ENCODE measurements at places on chromosomes 3 and 15. TPM values are rescaled to one million over a fixed set of nuclear protein-coding genes. Genes with fewer than 3 reads are reported as not detected.
A peak's percentile ranks its signal among the peaks of the same experiment; 100 is the strongest.

GRCh38 chr3:175357758-175358157 is 498.6 kb downstream of the NAALADL2 start:
- H3K27ac ChIP-seq, result no peak overlapping the region
- no peak for DNase-seq
- H3K4me1 ChIP-seq, result no peaks in the 10 kb centered on the region
- no peaks in the 10 kb centered on the region for H3K27me3 ChIP-seq
- no peak overlapping the region for H3K4me3 ChIP-seq
- no peaks in the 10 kb centered on the region for H3K36me3 ChIP-seq

DNA sequence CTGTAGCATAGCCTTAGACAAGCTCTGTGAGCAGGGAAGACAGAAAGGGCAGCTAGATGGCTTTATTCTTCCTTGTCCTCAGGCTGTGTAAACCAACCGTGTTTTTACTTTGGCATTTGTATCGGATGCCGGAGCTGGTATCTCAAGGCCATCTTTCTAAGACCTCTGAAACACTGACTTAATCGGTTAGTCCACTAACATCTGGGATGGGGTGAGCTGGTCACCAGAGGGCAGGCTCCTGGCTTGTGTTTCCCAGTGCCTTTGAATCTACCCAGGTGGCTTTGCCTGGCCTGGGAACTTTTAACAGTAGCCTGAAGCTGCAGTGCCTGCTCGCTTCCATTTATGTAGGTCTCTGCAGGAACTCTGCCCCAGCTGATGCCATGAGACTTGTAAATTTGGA is 252.7 kb downstream of the NR1D2 start:
- no peak overlapping the region for H3K27ac ChIP-seq
- H3K36me3 ChIP-seq, result no peaks in the 10 kb centered on the region
- H3K4me1 ChIP-seq, result no peaks in the 10 kb centered on the region
- H3K4me3 ChIP-seq, result no peak overlapping the region
- DNase-seq, result no peak

DNA sequence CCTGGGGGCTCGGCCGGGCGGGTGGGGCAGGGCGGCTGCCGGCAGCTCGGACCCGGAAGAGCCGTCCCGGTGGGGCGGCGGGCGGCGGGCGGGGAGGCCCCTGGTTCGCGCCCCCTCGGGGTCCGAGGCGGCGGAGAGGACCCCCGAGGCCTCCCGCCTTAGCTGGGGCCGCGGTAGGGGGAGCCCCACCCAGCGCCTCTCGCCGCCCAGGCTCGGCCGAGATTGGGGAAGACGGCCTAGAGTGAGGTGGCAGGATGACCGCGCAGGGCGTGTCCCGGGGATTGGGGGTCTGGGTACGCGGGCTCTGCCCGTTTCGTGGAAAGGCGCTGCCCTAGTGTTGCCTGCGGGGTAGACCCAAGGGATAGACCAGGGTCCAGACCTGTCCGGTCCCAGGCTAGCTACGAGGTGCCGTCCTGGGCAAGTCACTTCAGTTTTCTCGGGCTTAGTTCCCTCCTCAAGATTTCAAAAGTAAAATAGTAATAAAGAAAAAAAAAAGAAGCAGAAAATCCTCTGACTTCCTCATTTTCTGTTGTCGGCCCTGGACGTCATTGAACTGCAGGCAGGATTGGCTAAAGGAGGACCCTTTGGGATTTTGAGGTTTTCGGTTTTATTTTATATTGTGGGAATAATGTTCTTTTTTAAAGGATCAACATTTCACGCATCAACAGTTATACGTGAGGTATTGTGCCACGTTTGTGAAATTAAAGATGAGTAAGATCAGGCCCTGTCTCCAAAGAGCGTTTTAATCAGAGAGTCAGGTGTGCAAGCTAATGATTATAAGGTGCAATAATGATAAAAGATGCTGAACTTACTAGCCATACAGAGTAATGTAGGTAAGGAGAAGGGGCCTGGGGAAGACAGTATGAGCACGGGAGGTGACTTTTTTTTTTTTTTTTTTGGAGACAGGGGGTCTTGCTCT is 679 bp downstream of the IQGAP1 start:
- no peaks in the 10 kb centered on the region for H3K27me3 ChIP-seq
- peak overlapping the region; percentile 88 for H3K27ac ChIP-seq
- peak; percentile 62 for DNase-seq
- peaks cover 47% of the 10 kb centered on the region for H3K4me1 ChIP-seq
- peaks cover 29% of the 10 kb centered on the region for H3K36me3 ChIP-seq
- peak overlapping the region; percentile 89 for H3K4me3 ChIP-seq

DNA sequence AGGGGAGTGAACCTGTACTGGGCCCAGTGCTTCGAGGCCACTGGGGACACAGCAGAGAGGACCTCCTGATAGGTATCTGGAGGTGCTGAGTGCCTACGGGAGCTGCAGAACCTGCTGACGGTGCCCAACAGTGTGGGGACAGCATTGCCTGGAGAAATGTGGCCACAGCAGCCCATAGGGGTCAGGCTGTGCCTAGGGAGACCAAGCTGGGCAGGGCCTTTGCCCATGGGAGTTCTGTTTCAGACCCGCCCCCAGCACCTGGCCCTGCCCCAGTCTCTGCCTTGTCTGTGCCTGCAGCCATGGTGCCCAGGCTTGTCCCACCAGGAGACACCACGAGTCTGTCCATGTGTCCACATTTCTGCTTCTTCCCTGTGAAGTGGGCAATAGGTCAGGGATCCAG is 15.3 kb upstream of the RPL32 start:
- H3K27ac ChIP-seq, result no peak overlapping the region
- H3K4me3 ChIP-seq, result no peak overlapping the region
- no peaks in the 10 kb centered on the region for H3K36me3 ChIP-seq

DNA sequence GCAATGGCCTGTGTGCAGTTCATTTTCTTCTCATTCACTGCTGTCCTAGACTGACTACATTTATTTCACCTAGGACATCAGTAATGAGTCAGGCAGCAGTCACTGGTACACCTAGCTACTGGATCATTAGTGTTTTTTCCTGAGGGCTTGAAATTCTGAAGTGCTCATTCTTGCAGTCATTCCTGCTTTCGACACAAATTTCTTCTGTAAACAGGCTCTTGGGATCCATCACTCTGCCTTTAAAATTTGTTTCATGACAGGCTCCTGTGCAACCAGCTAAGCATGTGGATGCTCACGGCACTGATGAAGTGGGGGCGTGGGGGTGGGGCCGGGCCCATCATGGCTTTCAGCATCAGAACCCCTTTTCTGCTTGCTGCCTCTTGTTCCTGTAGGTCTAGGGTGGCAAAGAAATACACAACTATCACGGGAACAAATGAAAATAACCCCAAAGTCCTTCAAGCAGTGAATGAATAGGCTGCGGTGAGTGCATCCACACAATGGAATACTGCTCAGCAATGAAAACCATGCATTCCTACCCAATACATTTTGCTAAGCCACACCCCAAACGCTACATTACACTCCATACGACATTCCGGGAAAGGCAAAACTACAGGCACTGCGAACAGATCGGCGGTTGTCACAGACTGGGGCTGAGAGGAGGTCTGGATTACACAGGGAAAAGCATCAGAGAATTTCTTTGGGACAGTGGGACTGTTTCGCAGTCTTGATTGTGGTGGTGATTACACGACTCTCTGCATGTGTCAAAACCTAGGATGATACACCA is 9.3 kb upstream of the MELTF start:
- no peak for DNase-seq
- H3K36me3 ChIP-seq, result no peaks in the 10 kb centered on the region
- H3K4me1 ChIP-seq, result no peaks in the 10 kb centered on the region

GRCh38 chr3:148269816-148270215 is 427.9 kb upstream of the AGTR1 start:
- no peaks in the 10 kb centered on the region for H3K4me1 ChIP-seq
- no peak overlapping the region for H3K27ac ChIP-seq
- H3K36me3 ChIP-seq, result no peaks in the 10 kb centered on the region
- DNase-seq, result no peak
- no peak overlapping the region for H3K4me3 ChIP-seq
- no peaks in the 10 kb centered on the region for H3K27me3 ChIP-seq

GRCh38 chr15:85964471-85964870 is 115.2 kb upstream of the AGBL1 start:
- H3K4me3 ChIP-seq, result no peak overlapping the region
- no peaks in the 10 kb centered on the region for H3K36me3 ChIP-seq
- H3K4me1 ChIP-seq, result no peaks in the 10 kb centered on the region
- no peak for DNase-seq
- no peak overlapping the region for H3K27ac ChIP-seq

DNA sequence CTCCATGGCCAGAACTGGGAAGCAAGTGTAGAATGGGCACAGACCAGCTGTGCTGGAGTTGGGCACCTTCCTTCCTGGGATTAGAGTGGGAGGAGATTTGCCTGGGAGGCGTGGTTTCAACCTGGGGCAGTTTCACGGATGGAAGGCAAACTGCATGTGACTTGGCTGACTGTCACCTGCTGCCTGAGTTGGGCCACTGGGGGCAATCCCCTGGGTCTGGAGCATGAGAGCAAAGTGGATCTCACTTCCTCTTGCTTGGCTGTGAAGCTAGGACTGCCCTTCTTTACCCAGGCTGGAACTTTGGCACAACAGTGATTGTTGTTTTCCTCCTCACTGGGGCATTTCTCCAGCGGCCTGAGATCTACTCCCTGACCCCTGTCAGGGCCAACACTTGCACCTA is 1247.0 kb upstream of the EPHA6 start:
- H3K27ac ChIP-seq, result no peak overlapping the region
- H3K36me3 ChIP-seq, result no peaks in the 10 kb centered on the region
- H3K4me3 ChIP-seq, result no peak overlapping the region
- no peaks in the 10 kb centered on the region for H3K27me3 ChIP-seq
- DNase-seq, result no peak

DNA sequence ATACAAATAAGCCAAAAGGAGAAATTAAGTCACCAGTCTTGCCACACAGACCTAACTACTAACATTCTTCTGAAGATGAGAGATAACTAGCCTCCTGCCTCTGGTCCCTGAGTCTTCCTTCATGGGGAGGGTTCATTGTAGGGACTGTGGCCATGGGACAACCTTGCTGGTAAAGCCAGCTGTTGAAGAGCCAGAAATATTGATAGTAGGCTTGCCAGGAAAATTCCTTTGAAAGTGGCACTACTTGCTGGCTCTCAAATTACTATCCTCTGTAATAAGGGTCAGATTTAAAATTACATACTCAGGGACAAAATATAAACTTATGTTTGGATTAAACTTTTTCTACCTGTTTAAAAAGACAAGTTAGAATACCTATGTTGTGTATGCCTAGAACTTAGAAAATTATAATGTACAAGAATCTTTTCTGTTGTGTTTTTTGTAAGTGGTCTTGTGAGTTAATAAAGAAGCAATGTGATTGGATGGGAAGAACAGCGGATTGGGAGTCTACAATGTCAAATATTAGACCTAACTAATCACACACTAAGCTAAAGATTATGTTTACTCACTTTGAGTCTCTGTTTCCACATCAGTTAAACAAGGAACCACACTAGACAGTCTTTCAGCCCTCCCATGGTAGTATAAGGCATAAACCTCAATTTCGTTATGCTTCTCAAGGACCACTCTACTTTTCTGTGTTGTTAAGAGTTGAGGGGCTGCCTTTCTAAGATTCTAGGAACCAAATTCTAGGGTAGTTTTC is 60.0 kb upstream of the TRIM71 start:
- H3K27ac ChIP-seq, result no peak overlapping the region
- H3K36me3 ChIP-seq, result peaks cover 17% of the 10 kb centered on the region
- no peaks in the 10 kb centered on the region for H3K27me3 ChIP-seq
- no peaks in the 10 kb centered on the region for H3K4me1 ChIP-seq
- no peak overlapping the region for H3K4me3 ChIP-seq
- DNase-seq, result no peak

GRCh38 chr15:24877174-24877573 is 77.6 kb upstream of the SNRPN start:
- H3K36me3 ChIP-seq, result no peaks in the 10 kb centered on the region
- no peak overlapping the region for H3K4me3 ChIP-seq
- no peaks in the 10 kb centered on the region for H3K4me1 ChIP-seq

GRCh38 chr15:67124111-67124510 is 58.7 kb downstream of the SMAD3 start:
- H3K27ac ChIP-seq, result peak overlapping the region; percentile 59
- H3K27me3 ChIP-seq, result no peaks in the 10 kb centered on the region
- no peak for DNase-seq
- peaks cover 66% of the 10 kb centered on the region for H3K4me1 ChIP-seq

GRCh38 chr3:109334572-109334971 is 2.8 kb downstream of the DPPA4 start:
- no peak overlapping the region for H3K4me3 ChIP-seq
- no peak overlapping the region for H3K27ac ChIP-seq

- H3K27ac ChIP-seq, result no peak overlapping the region
- no peaks in the 10 kb centered on the region for H3K27me3 ChIP-seq
- no peak for DNase-seq
- H3K4me1 ChIP-seq, result peaks cover 33% of the 10 kb centered on the region
- no peak overlapping the region for H3K4me3 ChIP-seq
Observed at GRCh38 chr15:31403096-31403495, 76.5 kb downstream of the KLF13 start.

GRCh38 chr15:66735909-66736305 is 33.9 kb downstream of the SMAD6 start:
- H3K27me3 ChIP-seq, result no peaks in the 10 kb centered on the region
- H3K27ac ChIP-seq, result no peak overlapping the region
- no peak for DNase-seq
- H3K4me1 ChIP-seq, result no peaks in the 10 kb centered on the region

DNA sequence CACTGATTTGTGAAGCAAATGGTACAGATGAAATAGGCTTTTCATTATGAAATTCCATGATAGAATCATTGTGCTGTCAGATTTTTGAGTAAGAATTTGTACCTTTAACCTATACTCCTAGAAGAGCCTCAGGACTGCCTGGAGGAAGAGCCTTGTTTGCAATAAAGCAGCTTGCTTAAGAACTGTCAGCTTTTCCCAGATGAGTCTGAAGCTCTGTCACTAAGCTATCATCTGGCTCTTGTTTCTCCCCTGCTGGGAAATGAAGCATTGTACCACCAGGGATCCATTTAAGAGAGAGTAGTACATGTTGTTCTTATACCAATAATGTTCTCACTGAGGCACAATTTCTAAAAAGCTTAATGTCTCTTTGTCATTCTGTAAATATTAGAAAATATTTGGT is 85.1 kb upstream of the FLNB start:
- DNase-seq, result no peak
- peaks cover 30% of the 10 kb centered on the region for H3K36me3 ChIP-seq
- no peaks in the 10 kb centered on the region for H3K4me1 ChIP-seq
- H3K27me3 ChIP-seq, result no peaks in the 10 kb centered on the region

The GCSAM gene
- total RNA-seq, result 14.5 TPM

The GRM7 gene
- total RNA-seq, result not detected

The COL6A6 gene
- total RNA-seq, result not detected

The TIMP4 gene
- total RNA-seq, result 0.12 TPM

The ACKR2 gene
- 0.76 TPM for total RNA-seq

The AMIGO3 gene
- not detected for total RNA-seq

The AMOTL2 gene
- 0.31 TPM for total RNA-seq

The C3orf49 gene
- not detected for total RNA-seq

The CFAP161 gene
- not detected for total RNA-seq

The ECE2 gene
- not detected for total RNA-seq

The EEF1AKMT4 gene
- 2.7 TPM for total RNA-seq

The ANKRD34C gene
- not detected for total RNA-seq

All from activated naive CD4-positive, alpha-beta T cell treated with anti-CD3 and anti-CD28 coated beads for 36 hours (primary cell).